ENCODE measurements at places on chromosomes 3 and 15.

- no peak for DNase-seq
Observed at GRCh38 chr3:136657526-136657925, 94.7 kb downstream of the STAG1 start.

DNA sequence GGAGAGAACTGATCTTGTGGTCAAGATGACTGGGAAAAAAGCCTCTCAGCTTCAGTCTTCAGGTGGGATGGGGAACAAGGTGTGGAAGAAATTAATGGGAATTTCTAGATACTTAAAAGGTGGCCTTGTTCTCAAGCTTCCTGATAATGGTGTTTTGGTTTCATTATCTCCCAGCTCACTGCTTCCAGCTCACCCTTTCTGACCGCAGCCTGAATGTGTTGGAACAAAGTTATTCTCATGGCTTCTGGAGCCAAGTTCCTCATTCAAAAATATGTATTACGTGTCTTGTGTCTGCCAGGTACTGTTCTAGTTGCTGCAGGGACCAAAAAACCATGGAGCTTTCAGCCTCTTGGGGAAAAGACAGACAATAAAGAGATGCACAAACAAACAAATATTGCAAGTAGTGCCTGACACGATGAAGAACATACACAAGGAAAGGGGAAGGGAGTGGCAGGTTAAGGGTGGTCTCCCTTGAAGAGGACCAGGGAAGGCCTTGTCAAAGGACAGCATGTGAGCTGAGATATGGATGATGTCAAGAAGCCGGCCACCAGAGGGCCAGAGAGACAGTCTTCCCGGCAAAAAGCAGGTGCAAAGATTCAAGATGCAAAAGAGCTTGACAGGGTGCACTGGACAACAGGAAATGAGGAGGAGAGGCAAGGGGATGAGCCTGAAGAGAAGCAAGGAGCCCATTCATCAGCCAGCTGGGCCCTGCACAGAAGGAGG lies 35.5 kb downstream of the ARRDC4 start:
- DNase-seq: no peak

DNA sequence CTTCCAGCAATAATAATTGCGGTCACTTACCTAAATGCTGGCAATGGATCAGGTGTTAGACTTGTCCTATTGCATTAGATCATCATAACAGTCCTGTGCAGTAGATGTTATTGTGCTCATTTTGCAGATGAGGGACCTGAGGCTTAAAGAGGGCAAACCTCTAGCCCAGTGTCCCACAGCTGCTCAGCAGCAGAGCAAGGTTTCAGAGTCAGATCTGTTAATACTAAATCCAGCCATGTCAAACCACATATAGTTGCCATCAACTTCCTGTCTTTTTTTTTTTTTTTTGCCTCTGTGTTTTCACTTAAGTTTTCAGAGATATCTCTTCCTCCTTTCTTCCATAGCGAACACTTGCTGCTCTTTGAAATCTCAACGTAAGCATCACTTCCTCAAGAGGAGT lies 12.1 kb downstream of the FEZF2 start:
- no peak for DNase-seq

- no peak for DNase-seq
Observed at GRCh38 chr3:182325213-182325950, 467.9 kb upstream of the ATP11B start.

DNA sequence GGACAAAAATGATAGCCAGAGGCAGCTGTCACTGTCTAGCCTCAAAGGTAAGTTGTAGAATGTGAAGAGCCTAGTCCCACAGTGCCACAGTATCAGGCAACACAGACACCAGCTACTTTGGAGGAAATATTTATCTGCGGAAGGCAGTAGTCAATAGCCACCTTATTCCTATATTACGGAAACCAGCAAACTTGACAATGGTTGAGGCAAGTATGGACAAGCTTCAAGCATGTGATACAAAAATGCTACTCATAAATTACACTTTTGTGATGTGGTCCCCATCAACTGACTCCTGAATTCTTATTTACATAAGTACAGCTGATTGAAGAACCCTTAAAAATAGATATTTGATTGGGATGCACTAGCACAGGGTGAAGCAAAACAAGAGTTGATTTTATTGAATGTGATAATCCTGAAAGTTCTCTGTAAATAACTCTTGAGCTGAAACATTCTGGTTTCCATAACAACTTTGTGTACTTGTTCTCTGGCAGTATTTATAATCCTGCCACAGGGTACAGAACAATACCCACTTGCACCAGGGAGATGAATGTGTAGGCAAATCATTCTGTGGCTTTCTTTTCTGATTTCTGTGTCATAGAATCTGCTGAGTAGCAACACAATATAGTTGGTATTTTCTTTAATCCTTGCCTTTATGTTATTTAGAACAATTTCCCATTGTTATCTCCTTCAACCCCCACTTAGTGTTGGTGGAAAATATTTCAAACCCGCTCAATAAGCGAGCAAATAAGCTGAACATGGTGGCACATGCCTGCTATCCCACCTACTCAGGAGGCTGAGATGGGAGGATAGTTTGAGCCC lies at the start of gene ANKUB1:
Gene ANKUB1, minus strand, starts transcription at position 103 of the 819 bp plus-strand sequence. CDS start 188 bp downstream, outside the sequence.
- DNase-seq: no peak

DNA sequence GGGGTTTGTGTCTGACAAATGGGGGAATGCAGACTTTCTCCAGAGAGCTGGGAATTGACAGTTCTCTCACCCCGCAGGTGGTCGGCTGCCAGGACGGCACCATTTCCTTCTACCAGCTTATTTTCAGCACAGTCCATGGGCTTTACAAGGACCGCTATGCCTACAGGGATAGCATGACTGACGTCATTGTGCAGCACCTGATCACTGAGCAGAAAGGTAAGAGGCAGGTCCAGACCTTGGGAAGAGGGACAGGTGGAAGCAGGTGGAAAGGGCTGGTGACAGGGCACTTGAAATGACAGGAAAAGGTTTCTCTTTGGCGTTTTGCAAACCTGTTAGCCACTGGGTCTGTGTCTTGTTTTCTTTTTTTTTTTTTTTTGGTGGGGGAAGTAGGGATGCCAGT lies 36.6 kb downstream of the IFT122 start:
- DNase-seq: no peak

- DNase-seq: no peak
Observed at GRCh38 chr3:9500108-9501050, 53.2 kb downstream of the LHFPL4 start.

- DNase-seq: no peak
Observed at GRCh38 chr3:112384769-112385168, 51.8 kb downstream of the CD200 start.

DNA sequence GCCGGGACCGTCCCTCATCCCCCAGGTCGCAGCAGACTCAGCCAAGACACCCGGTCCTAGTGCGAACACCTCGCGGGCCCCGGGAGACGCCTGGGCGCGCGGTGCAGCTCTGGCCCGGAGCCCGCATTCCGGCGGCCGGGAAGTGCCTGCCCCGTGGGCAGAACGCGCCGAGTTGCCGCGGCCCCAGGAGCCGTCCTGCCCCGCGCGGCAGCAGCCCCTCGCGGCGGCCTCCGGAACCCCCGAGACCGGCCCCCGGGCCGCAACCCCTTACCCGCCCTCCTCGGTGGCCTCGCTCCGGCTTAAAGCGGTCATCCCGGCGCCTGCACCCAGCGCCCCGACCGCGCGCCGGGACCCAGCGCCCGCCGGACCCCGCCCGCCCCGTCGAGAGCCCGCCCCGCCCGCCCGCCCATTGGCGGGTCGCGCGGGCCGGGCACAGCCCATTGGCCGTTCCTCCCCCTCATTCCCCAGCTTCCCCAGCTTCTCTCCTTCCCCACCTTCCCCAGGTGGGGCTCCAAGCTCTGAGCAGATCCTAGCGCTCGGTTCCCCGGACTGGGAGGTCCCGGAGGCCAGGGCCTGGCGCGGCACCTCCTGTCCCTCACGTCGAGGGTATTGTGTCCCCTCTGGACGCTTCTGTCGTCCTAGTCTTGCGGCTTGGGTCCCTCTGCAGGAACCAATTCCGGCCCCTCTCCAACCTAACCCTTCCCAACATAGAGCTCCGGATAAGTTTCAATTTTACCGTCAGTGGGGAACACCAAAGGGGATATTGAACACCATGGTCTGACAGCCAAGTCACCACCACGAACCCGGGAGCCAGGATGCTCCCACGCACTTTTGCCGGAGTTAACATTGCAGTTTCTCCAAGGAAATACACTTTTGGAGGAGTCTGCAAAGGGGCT lies at the start of gene GRAMD2A:
Gene GRAMD2A, minus strand, starts transcription at position 328 of the 896 bp plus-strand sequence.
- DNase-seq: no peak

GRCh38 chr3:195544230-195544536 lies 1.1 kb upstream of the PPP1R2 start:
- no peak for DNase-seq

- DNase-seq: no peak
Observed at GRCh38 chr3:16378920-16379319, 113.9 kb downstream of the OXNAD1 start.

DNA sequence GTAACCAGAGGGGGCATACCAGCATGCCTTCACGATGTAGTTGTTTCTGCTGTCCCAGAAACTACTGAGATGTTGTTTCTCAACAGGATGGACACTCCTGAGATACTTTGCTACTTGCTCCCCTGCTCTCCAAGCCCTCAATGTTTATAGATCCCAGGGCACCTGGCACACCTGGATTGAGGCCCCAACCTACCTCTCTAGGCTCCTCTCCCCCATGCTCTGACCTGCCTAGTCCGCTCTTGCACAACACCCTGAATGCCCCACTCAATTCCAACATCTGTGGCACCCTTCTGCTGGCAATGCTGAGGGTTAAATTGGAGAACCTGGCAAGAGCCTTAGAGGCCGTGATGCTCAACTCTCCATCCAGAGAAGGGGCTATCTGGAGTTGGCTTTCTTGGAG lies 42.5 kb upstream of the ANKRD34C start:
- no peak for DNase-seq

GRCh38 chr3:175526609-175527280 lies 667.6 kb downstream of the NAALADL2 start:
- DNase-seq: no peak

DNA sequence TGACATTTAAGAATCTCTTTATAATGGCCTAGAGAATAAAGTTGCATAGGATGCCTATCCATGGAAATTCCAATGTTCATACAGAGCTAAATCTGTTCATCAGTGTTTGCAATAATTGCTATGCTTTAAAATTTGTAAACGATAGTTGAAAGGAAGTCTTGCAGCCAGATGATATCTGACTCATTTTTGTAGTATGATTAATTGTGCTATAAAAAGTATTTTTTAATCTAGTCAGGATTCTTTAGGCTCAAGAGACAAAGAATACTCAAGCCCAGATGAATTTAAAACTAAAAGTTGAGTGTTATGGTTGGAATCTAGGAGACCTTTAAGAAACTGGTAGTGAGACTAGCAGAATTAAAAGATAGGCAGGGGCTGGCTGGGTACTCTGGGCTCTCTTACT lies 50.5 kb downstream of the SUCNR1 start:
- DNase-seq: no peak

DNA sequence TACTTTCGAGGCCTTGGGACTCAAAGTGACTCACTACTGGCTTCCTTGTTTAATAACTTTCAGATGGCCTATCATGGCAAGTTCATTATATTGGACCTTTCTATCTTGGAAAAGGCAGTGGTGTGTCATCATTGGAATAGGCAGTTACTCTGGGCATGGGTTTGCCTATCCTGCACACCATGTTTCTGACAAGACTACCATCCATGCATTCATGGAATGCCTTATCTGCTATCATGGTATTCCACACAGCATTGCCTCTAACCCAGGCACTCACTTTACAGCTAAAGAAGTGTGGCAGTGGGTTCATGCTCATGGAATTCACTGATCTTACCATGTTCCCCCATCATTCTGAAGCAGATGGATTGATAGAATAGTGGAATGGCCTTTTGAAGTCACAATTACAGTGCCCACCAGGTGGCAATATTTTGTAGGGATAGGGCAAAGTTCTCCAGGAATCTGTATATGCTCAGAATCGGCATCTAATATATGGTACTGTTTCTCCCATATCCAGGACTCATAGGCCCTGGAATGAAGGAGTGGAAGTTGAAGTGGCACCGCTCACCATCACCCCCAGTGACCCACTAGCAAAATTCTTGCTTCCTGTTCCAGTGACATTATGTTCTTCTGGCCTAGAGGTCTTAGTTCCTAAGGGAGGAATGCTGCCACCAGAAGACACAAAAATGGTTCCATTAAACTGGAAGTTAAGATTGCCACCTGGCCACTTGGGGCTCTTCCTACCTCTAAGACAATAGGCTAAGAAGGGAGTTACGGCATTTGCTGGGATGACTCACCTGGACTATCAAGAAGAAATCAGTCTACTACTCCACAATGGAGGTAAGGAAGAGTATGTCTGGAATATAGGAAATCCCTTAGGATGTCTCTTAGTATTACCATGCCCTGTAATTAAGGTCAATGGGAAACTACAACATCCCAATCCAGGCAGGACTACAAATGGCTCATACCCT lies 1161.4 kb downstream of the SI start:
- no peak for DNase-seq

GRCh38 chr3:189137416-189137815 lies 34.4 kb upstream of the TPRG1 start:
- no peak for DNase-seq

GRCh38 chr3:65751123-65751700 lies 287.5 kb downstream of the MAGI1 start:
- no peak for DNase-seq

DNA sequence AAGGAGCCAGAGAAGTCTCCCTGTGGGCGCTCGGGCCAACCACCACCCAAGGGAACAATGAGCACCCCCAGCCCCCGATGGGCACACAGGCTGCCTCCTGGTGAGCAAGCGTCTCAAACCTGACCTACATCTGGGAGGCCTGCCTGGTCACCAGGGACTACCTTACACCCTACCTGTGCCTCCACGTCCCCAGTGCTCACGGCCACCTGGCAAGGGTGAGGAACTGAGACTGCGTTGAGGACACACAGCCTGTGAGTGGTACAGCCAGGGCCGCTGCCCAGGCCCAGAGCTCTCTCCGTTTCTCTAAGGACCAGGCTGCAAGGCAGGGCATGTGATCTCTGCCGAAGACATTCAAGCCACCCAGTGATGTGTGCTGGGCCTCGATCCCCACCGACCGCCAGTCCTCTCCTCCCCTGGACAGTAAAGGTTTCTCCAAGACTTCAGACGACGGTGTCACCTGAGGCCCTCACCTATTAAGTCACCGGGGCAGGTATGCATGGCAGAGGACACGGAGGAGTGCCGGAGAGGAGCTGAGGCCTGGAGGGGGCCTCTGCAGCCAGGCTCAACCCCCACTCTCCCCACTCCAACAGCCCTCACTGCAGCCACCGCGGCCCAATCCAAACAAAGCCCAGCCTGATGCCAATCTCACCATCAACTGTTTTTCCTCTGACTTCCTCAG lies 2.8 kb downstream of the GOLGA8A start:
- no peak for DNase-seq
